ENCODE measurements at places on chromosomes 16 and 17.

- DNase-seq: no peak
Observed at GRCh38 chr17:42555122-42555622, 2.4 kb downstream of the HSD17B1 start.

- DNase-seq: no peak
Observed at GRCh38 chr16:57263541-57264351, 18.7 kb downstream of the ARL2BP start.

DNA sequence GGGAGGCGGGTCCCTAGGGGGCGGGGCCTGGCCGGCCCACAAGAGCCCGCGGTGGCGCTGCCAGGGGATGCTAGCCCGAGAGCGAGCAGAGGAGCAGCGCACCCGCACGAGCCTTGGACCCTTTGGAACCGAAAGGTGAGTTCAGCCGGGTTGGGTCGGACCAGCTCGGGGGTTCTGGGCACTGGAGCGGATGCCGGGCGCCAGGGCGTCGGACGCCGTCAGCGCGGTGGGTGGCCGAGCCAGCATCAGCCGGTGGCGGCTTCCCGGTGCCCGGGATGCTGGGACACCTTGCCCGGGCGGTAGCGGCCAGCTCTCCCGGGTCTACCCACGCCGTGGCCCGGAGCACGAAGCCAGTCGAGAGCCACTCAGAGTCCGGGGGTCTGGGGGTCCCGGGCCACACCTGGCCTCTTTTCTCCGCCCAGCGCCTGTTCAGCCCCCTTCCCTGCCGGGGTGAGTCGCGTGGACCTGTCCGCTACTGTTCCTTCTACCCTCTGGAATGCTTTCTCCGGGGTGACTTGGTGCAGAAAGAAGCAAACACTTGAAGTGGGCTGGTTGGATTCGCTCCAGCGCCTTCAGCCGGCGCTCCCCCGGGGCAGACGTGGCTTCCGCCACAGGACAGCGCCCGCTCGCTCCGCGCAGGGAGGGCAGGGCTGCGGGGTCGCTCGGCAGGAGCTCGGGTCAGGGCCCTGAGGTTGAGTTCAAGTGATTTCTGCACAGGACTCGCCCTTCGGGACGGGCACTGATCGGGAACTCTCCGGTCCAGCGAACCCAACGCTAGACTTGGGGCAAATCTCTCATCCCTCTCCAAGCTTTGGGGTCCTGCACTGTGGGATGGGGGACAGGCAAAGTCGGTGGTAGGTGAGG lies at the start of gene SCNN1G:
Gene SCNN1G, plus strand, starts transcription at position 67 of the 864 bp plus-strand sequence. CDS start 3,527 bp downstream, outside the sequence.
- peak; percentile 18 for DNase-seq

GRCh38 chr17:42362245-42362961 lies 25.8 kb downstream of the STAT3 start:
- DNase-seq: no peak

DNA sequence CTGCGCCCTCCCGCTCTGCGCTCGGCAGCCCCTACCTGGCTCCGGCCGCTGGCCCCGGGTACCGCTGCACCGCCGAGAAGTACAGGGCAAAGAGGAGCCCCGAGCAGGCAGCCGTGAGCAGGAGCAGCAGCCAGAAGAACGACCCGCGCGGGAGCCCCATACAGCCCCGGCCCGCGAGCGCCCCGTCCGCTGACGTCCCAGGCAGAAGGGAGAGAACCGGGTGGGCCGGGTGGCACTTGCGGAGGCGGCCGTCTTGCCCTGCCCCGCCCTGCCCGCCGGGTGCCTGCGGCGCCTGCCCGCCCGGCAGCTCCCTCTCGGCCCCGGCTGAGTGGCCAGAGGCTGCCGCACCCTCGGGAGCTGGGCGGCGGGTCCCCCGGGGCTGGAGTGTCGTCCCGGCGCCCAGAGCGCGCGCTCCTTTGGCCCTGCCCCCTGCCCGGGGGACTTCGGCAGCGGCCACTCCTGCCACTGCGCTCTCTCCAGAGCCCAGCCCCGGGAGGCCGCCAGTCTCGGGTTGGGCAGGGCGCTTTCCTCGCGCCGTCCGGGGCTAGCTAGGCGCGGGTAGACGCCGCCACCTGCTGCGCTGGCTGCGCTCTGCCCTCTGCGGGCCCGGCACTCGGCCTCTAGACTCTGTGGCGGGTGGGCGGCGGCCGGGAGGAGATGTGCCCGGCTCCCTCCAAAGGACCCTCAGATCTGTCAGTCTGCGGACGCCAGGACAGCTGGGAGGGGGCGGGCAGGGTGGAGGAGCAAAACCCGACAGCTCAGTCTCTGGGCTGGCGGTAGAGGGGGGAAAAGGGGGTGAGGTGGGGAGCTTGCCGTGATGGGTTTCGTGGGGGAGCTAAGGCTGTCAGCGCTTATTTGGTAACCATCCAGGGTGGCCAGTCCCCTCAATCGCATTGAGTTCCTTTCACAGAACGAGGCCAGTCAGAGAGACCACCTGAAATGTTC lies at the start of gene ST6GALNAC2:
Gene ST6GALNAC2, minus strand, starts transcription at position 212 of the 945 bp plus-strand sequence. Its CDS starts 52 bp downstream, at position 160.
- peak; percentile 49 for DNase-seq

GRCh38 chr16:50251375-50252081 lies 14.8 kb upstream of the ADCY7 start:
- DNase-seq: no peak

DNA sequence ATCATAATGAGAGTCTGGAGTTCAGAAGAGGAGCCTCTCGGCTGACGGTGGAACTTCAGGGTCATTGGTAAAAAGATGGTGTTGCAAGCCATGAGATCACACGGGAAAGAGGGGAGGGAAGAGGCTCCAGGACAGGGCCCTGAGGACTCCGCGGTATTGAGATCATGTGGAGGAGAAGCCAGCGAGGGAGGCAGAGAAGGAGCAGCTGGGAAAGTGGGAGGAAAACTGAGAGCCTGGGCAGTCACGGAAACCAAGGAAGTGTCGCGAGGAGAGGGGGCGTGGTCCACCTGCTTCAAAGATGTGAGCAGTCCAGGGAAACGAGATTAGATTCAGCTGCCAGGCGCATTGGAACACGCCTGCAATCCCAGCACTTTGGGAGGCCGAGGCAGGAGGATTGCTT lies 27.7 kb upstream of the SBK1 start:
- no peak for DNase-seq

DNA sequence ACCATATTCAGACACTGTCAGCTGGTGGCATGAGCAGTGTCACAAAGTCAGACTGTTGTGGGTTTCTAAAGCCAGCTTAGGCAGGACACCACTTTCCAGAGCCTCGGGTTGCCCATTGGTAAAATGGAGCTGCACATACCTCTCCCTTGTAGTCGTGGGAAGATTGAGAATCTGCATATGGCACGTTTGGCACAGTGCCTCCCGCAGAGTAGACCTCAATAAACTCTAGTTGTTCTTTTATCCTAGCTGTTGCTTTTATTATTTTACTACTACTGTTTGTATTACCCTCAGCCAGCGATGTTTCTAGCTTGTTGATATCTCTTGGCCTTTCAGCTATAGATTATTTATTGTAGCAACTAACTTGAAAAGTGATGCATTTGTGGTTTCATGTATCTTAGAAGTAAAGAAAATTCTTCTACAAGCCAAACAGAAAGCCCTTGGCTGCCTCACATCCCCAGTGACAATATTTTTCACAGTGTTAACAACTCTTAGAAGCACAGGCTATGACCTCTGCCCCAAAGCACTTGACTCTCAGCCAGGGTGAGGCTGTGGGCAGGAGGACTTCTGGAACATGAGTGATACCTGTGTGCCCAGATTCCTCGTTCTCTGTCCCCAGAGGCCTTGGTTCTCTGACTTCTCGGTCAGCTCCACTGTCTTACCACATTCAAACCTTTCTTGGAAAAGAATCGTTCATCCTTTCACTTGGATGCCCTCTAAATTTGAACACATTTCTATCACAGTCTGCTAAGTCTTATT lies 351.6 kb downstream of the SNX29 start:
- no peak for DNase-seq

DNA sequence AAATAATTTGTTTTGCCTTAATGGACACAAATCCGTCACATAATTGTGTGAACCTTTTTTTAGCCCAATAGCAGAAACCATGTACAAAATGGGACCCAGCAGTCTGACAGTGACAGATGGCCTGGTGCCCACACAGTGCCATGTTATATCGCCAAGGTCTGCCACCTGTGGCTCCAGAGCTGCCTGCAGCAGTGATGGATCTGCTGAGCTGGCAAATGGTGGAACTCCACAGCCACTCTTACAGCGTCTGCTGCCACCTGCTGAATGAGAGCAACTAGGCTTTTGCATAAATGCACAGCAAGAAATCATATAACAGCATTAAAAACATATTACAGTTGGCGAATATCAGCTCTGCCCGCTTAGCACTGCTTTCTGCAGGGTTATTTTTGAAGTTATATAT lies 59.4 kb downstream of the NUP93 start:
- no peak for DNase-seq

GRCh38 chr16:75787440-75787839 lies 61.1 kb upstream of the CPHXL start:
- DNase-seq: no peak

DNA sequence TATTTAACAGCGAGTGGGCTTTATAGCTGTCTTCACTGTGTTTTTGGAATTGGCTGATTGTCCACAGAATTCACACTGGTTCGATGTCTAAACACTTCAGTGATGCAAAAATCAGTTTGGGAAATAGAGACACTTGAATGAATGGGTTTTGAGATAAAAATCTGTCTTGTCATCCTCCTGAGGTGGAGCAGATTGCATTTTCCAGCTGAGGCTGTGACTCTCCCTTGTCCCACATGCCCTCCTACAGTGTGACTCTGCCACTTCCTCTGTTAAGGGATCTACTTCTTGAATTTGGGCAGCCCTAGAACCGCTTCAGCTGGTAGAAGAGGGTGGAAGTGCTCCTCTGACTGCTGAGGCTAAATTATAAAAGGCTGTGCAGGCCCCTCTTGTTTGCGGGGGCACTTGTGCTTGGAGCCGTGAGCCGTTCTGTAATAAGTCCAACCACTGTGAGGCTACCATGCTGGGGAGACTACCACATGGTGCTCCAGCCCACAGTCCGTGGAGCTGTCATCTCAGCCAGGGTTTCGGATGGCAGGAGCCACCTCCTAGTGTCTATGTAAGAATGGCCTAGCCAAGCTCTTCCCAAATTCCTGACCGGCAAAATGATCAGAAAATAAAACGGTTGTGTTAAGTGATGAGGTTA lies 175.9 kb downstream of the SPECC1 start:
- no peak for DNase-seq

- no peak for DNase-seq
Observed at GRCh38 chr17:55816532-55817396, 65.9 kb downstream of the PCTP start.

- DNase-seq: peak; percentile 86
Observed at GRCh38 chr17:14302431-14303099, 1.7 kb downstream of the HS3ST3B1 start.

DNA sequence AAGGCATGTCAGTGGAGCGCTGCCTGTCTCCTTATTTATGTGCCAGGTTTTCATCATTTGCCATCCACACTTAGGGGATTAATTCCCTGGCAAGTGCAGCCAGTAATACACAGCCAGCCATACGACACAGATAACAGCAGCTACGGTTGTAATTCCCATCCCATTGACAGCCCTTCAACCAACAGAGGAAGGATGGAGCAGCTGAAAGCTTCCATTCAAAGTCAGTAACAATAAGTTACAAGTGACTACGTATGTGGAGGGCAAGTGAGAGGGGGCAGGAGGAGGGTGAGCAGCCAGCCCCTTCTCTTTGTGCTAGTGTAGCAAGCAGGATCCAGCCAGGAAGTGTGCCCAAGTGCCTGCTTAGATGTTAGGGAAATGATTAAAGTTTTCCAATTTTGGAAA lies 53.8 kb upstream of the LYRM9 start:
- DNase-seq: no peak

DNA sequence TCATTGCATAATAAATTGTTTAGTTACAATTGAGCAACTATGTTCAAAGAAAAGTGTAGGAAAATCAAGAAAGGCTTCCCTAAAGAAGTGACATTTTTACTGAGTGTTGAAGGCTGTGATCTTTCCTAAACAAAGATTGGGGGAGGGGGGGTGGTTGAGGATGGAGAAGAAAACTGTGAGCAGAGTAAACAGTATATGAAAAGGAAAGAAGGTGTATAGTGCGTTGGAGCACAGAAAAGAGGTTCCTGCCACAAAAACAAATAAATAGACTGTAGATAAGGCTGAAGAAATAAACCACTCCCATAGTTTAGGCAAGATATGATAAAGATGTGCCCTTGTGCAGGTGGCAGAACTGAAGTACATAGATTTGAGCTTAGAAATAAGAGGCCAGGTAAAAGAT lies 8.5 kb downstream of the ABCA10 start:
- DNase-seq: no peak

GRCh38 chr17:72901657-72902056 lies 190.8 kb downstream of the SLC39A11 start:
- DNase-seq: no peak

GRCh38 chr17:36687736-36688135 lies 86.4 kb downstream of the MRM1 start:
- no peak for DNase-seq

- no peak for DNase-seq
Observed at GRCh38 chr17:4634976-4635375, 6.5 kb downstream of the ALOX15 start.

DNA sequence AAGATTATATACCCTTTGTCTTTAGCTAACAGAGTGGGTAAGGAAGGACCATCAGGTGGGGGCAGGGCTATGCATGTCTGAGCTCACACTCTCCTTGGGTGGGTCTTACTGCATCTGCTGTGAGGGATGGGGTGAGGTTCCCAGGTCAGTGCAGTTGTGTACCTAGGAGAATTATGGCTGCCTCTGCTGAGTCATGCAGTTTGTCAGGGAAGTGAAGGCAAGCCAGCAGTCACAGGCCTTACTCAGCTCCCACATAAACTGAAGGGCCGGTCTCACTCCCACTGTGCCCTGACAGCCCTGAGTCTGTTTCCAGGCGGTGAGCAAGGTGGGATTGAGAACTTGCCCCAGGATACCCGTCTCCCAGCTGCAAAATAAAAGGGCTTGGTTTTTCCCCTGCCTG lies 328.6 kb downstream of the MAP2K6 start:
- no peak for DNase-seq
